WERI-Rb-1 (cell line): ENCODE measurements at places on chromosomes 2 and 18.
A peak's percentile ranks its signal among the peaks of the same experiment; 100 is the strongest.

- DNase-seq, result no peak
Measured at GRCh38 chr2:158934170-158934569, 34.3 kb upstream of the TANC1 start.

DNA sequence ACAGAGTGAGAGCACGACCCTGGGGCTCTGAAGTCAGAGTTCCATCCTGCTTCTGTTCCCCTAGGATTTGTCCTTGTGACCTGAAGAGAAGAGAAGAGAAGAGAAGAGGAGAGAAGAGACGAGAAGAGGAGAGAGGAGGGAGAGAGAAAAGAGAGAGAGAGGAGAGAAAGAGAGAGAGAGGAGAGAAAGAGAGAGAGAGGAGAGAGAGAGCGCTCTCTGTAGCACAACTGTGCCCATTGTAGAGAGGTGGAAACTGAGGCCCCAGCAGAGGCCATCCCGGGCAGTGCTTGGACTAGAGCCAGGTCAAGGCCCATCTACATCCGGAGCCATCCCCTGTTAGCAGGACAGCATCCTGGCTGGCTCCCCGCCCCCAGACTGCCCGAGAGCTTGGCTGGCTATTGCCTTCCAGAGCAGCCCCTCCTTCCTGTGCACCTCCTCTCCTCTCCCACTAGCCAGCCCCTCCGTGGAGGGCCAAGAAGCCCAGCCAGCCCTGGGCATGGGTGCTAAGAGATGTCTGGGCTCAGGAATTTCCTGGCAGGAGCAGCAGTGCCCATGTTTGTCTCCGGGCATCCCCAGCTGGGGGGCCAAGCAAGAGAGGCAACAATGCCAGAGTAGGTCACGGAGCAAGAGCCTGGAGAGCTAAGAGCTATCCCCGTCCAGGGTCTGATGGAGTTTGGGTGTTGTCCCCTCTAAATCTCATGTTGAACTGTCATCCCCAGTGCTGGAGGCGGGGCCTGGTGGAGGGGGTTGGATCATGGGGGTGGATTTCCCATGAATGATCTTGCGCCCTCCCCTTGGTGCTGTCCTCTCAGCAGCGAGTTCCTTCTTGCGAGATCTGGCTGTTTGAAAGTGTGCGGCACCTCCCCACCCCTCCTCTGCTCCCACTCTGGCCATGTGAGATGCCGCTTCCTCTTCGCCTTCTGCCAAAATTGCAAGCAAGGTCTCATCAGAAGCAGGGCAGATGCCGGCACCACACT lies 18.2 kb upstream of the GPR55 start:
- DNase-seq, result no peak

DNA sequence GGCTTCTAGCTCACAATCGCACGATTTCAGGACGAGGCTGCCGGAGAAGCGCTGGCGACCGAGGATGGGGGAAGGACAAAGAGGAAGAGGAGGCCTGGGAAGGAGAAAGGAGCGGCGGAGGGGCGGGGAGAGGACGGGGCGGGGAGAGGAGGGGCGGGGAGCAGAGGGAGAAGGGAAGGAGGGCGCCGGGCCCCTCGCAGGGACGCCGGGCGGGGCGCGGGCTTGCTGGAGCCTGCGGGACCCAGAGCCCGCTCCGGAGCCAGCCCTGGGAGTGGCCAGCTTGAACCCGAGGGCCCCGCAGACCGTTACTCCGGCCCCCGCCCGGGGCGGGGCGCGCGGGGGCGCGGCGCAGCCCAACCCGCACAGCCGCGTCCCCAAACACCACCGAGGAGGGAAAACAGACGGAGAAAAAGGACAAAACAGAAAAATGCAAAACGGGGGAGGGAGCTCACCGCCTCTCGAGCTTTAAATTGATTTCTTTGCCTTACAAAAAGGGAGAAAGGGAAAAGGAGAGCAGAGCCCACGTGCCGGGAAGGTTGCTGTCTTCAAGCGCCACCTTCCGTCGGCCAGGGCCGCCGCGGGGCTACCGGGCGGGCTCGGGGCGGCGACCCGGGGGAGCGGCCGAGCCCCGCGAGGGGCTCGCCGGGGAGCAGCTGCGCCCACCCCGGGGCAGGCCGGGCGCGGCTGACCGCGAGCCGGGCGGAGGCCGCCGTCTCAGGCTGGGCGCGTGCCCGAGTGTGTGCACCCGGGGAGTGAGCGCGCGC lies 781 bp upstream of the SOX11 start:
- DNase-seq, result peak; percentile 93

DNA sequence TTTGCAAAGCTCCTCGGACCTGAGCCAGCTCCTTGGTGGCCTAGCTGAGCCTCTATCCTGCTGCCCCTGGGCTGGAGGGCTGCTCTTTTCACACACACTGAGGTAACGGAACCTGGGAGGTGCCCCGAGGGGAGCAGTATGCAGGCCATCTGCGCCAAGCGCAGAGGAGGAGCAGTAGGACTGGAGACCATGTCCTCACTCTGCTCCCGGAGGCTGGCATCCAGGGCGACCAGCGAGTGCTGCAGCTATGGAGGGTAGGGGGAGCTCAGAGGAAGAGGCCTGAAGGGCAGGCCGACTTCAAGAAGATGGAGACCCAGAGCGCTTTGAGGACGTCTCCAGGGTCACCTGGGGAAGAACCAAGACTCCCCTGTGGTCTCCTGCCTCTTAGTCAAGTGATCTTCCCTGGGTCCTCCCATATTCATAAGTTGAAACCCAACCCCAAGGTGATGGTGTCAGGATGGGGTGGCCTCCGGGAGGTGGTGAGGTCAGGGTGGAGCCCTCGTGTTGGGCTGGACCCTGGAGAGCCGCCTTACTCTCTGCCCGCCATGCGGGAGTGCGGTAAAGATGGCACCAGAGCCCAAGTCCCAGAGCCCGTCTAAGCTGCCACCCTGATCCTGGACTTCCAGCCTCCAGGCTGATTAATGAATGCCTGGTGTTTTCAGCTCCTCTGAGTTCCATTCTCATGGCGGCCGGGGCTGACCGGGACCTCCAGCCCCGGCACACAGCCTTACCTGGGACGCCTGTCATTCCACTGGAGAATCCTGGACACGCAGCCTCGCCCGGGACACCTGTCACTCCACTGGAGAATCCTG lies 160.7 kb downstream of the NDUFA10 start:
- DNase-seq, result no peak

DNA sequence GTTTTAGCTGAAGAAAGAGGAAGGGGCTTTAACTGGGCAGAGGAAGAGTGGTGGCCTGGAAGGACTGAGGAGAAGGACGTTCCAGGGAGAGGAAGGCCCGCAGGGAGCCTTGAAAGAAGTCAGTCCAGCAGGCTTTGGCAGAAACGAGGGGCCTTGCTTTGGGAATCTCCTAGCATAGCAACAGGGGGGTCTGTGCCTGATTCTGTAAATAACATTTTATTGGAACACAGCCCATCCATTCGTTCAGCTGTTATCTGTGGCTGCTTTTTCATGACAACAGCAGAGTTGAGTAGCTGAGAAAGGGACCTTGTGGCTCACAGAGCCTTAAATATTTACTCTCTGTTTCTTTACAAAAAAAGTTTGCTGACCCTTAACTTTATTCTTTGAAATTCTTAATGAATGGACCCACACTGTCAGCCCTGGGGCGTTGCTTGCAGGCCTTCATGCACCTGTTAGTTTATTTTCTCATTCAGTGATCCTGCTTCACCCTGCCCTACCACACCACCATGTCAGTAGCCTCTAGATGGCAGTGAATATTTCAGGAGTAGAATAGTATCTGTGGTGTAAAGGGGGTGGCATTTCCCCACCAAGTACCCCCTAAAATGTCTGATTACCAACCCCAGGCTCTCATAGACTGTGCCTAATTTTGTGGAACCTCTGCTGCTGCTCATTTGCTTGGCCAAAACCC lies 61.0 kb downstream of the MGAT5 start:
- DNase-seq, result no peak

- DNase-seq, result no peak
Measured at GRCh38 chr2:121049131-121049530, 235.9 kb downstream of the TFCP2L1 start.

GRCh38 chr2:157751462-157752058 lies 122.9 kb upstream of the ACVR1C start:
- DNase-seq, result peak; percentile 47

GRCh38 chr18:73691118-73691517 lies 456.5 kb downstream of the FBXO15 start:
- no peak for DNase-seq
